Suprapubic skin (tissue), 4 donors: ENCODE measurements at places on chromosomes 6 and 20.
A peak's percentile ranks its signal among the peaks of the same experiment; 100 is the strongest.

- no peak for DNase-seq
Observed at GRCh38 chr20:53990768-53991450, 79.5 kb downstream of the BCAS1 start.

GRCh38 chr20:58576603-58576970, 61.4 kb upstream of the APCDD1L start:
- DNase-seq, result no peak

DNA sequence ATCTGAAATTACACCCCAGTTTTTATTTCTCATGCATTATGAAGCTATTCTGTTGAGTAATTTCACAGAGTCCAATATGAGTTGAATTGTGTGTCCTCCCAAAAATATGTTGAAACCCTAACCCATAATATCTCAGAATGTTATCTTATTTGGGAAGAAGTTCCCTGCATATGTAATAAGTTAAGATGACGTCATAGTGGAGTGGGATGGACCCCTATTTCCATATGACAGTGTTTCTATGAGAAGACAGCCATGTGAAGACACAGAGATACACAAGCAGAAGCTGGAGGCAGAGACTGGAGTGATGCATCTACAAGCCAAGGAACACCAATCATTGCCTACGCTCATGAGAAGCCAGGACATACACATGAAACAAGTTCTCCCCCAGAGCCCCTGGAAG, 81.3 kb downstream of the RFPL4B start:
- DNase-seq, result no peak

- DNase-seq, result no peak
Observed at GRCh38 chr6:23106951-23107350, 537.6 kb downstream of the HDGFL1 start.

DNA sequence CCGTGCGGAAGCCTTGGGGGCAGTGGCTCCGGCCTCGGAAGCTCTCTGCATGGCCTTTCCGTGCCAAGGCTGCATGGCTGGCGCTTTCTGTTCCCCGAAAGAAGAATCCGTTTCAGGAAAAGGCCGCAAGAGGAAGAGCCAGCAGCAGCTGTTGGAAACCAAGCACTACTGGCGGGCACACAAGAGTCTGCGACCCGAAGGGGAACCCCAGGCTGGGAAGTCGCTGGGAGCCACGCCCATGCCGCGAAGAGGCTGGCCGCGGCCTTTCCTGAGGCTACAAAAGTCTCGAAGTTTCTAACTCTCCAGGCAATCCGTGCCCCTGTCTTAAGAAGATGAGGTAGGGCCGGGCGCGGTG, at the start of gene CGAS:
CGAS (minus strand) TSS at position 191 of the 355 bp plus-strand sequence; CDS start at position 75, 116 bp downstream.
- peak; percentile 81 for DNase-seq

DNA sequence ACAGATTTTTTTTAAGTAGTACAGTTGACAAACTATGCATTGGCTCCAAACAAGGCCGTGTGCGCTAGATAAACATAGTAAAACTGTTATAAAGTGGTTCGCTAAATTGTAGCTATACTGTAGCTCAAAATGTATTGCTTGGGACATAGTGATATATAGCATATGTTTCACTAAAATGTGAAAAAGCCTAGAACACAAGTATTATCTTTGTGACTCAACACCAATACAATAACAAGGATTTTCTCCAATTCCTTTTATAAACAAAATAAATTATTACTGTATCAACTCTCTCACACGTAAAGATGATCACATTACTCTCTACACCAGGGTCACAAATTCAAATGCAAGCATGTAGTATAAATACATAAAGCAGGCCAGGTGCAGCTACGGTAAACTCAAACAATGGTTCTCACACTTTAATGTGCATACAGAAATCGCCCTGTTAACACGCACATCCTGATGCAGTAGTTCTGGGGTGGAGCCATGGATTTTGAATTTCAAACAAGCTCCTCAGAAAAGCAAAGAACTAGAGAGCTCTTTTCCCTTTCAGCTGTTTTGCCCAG, 214.6 kb downstream of the GMDS start:
- DNase-seq, result no peak

GRCh38 chr6:45386501-45386900, 8.8 kb upstream of the SUPT3H start:
- DNase-seq, result no peak

DNA sequence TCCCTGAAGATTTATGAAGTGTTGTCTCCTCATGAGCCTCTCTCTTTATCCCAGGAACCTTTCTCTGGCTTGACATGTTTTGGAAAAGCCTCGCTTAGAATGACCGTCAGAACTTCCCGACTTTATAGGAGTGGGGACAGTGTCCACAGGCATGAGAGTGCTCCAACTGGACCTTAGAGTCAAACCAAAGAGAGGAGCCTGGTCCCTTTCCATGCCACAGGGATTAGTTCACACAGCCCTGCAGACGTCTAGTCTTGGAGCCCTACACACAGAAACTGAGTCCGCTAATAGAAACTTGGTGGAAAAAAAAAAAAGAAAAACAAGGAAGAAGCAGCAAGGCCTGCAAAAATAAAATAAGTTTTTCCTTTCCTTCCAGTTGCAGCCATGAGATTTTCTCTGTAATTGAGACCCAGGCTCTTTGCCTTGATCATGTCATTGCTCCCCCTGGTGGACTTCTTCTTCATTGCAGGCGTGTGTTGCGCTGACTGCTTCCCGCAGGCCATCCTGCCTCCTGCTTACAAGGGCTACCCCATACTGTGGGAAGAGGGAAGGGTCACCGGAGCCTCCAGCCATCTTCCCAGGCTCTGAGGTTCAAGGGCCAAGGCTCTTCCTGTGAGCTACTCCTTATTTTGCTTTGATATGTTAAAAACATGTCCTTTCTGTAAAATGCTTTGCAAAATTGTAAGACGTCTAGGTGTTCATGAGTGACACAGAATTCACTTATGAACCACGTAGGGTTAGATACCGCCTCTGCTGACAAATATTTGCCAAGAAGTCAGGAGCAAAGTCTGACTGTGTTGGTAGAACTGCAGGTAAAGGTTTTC, 201.0 kb downstream of the UST start:
- peak; percentile 88 for DNase-seq

GRCh38 chr6:81853975-81854374, 101.5 kb upstream of the TENT5A start:
- DNase-seq, result no peak

- DNase-seq, result no peak
Observed at GRCh38 chr6:113476937-113477839, 380.0 kb upstream of the MARCKS start.

GRCh38 chr6:106085984-106086813, at the start of gene PRDM1:
Gene PRDM1, plus strand, starts transcription at chr6:106086336. Its CDS starts 218 bp downstream, at chr6:106086554.
- DNase-seq, result peak; percentile 87

DNA sequence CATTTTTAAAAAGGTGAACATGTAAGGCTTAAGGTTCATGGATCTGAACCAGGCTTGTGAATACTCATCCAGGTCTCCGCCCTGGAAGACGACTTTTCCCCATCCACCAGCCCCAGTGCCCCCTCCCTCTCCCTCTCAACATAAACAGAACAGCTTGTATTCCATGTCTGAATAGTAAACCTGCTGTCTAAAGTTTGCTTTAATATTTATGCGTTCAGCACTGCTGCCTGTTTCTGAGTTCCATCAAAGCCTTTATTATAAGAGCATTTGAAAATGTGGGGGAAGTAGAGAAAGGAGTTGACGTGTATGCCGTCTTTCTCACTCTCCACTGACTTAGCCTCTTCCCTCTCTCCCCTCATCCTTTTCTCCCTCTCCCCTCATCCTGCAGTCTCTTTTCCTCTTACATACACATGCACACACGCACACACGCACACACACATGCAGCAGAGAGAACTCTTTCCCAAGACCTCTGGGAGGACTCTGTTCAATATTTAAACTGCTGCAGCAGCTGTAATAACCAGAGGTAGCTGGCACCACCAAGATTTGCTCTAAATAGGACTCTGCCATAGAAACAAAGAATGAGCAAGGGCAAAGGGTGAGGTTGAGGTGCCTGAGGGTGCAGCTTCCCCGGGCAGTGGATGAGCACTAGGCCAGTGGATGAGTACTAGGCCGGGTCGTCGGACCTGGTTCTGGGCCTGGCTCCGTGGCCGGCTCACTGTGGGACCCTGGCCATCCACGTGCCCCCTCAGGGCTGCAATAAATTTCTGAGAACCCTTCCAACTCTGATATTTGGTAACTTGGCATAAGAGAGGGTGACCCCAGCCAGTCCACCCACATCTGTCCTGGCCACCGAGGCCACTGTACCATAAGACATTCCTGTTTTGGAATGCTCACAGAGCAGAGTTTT, 35.4 kb upstream of the VSTM2L start:
- DNase-seq, result no peak

DNA sequence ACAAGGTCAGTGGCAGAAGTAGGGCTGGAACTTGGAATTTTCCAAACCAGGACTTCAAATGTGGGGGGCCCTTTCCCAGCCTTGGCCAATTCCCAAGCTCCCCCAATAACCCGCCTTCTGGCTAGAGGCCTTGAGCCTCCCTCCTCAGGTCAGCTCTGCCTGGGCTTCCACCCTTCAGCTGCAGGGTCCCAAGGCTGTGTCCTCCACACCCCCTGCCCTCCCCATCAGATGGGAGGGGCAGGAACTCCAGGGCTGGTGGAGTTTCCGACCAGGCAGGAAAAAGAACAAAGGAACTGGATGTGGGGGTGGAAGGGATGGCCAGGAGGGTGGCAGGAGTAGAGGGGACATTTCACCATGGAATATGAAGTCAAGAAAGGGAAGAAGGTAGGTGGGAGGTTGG, at the start of gene CCM2L:
CCM2L (plus strand) TSS at position 338 of the 400 bp plus-strand sequence; CDS start at position 355, 17 bp downstream.
- no peak for DNase-seq
